HFFc6 (cell line): ENCODE measurements at places on chromosomes 4 and X. TPM values are rescaled to one million over a fixed set of nuclear protein-coding genes. Genes with fewer than 3 reads are reported as not detected.

The NUDT10 gene
- not detected in 3 replicates for total RNA-seq

GRCh38 chrX:14939644-14940043 lies 66.4 kb downstream of the MOSPD2 start:
- DNase-seq, result no peak

GRCh38 chrX:20670611-20671010 lies 403.9 kb upstream of the RPS6KA3 start:
- no peak for DNase-seq

The ANTXR2 gene
- total RNA-seq, result 137 to 171 TPM (median 149 TPM) in 3 replicates

- no peak for DNase-seq
Measured at GRCh38 chr4:52202931-52203330, 151.8 kb downstream of the SPATA18 start.

The CCDC160 gene
- not detected in 3 replicates for total RNA-seq

DNA sequence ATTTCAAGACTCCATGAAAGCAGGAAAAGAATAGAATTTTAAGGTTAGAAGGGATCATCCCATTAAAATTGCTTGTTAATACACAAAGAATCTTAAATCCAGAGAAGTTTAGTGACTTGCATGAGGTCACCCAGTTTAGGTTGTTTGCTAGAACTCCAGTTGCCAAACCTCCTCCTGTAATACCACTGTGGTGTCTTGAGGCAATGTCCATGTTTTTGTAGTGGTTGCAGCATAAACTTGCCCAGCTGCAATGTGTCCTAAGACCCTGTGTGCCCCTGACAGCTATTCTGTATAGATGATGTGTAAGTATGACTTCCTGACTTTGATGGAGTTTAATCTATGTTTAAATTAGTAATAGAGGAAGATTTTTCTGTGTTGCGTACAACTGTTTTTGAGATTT lies 6.3 kb downstream of the SFRP2 start:
- DNase-seq, result no peak

The VMA21 gene
- total RNA-seq, result 41.5 to 49.5 TPM (median 46.5 TPM) in 3 replicates

DNA sequence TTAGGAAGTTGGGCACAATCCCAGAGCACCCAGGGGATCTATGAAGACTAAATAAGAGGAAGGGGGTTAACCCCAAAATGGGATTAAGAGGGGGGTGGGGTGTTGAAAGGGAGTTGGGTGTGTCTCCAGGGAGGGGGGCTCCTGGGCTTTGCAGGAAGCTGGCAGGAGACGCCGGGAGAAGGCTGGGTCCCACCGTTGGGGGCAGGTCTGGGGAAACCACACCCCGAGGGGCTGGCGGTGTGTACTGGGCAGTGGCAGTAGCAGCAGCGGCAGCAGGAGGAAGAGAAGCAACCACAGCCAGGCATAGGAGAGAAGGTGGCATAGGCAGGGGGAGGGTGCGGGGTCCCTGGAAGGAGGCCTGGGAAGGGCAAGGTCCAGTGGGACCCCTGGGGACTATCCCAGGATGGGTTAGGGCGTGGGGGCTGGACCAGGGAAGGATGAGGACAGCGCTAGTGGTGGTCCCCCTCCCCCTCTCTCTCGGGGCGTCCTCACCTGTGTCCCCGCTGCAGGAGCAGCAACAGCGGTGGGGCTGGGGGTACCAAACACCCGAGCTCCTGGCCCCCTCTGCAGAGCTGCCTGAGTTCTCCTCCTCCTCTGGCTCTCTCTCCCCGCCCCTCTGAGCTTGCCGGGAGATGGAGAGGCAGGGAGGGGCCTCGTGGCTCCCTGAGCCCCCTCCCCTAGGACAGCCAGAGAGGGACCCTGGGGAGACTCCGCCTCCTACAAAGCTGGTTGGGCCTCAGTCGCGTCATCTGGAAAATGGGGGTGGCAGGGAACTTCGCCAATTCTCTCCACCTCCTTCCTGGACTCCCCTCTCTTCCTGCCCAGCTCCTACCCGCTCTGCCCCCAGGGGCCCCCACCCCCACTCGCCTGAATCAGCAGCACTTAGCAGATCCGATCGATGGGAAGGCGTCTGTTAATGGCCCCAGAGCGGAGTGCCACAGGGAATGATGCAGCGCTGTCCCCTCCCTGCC lies at the start of gene KCND1:
Gene KCND1 (minus strand): TSS at position 596 of the 971 bp plus-strand sequence. CDS start 1,573 bp downstream, outside the sequence.
- peak; percentile 37 for DNase-seq

GRCh38 chrX:153245288-153245731 lies 66.2 kb downstream of the MAGEA1 start:
- DNase-seq, result no peak

- DNase-seq, result no peak
Measured at GRCh38 chr4:61200916-61201526, 895 bp downstream of the ADGRL3 start.

DNA sequence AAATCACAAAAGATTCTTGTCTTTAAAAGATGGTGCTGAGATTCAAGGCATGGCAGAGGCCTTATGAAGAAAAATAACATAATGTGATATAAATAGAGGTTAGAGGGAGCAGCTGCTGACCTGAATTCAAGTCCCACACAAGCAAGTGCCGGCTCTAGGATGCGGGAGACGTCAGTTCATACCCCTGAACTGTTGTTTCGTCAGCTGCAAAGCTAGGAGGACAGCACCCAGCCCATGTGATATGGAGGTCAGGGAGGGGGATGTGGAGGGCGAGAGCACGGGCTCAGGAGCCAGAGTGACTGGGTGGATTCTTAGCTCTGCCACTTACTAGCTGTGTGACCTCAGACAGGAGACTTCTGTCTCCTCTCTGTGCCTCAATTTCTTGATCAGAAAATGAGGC lies 77.9 kb downstream of the JAKMIP1 start:
- DNase-seq, result no peak

The TMEM31 gene
- total RNA-seq, result not detected in 3 replicates

GRCh38 chrX:130878350-130879341 lies 24.4 kb downstream of the ENOX2 start:
- DNase-seq, result peak; percentile 87

DNA sequence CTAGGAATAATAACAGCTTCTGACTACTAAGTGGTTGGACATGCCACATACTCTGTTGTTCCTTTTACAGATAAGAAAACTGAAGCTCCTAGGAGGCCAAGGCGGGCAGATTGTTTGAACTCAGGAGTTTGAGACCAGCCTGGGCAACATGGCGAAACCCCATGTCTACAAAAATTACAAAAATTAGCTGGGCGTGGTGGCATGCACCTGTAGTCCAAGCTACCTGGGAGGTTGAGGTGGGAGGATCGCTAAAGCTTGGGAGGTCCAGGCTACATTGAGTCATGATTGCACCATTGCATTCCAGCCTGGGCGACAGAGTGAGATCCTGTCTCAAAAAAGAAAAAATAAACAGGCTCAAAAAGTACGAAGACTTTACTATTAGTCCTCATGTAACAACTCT lies 30.6 kb upstream of the PHF8 start:
- no peak for DNase-seq

DNA sequence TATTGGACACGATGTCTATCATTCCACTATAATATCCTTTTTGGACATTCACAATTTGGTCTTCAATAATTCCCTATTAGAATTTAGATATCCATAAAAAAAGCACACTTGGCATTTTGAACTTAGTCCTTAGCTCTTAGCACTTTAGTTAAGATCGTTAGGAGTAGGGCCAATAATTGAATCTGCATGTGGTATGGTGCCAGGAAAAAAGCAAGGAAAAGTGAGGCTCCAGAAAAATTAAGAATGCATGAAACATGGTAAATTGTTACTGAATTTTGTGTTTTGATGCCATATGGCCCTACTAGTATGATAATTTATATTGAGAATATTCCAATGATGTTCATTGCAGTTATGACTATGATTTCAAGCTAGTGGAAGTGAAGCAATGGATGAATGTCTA lies 53.6 kb upstream of the TEX13A start:
- DNase-seq, result no peak

- DNase-seq, result no peak
Measured at GRCh38 chr4:18981234-18981615, 959.7 kb upstream of the LCORL start.

The HELT gene
- total RNA-seq, result not detected in 3 replicates

GRCh38 chr4:168604496-168605373 lies 107.9 kb downstream of the PALLD start:
- peak; percentile 73 for DNase-seq

DNA sequence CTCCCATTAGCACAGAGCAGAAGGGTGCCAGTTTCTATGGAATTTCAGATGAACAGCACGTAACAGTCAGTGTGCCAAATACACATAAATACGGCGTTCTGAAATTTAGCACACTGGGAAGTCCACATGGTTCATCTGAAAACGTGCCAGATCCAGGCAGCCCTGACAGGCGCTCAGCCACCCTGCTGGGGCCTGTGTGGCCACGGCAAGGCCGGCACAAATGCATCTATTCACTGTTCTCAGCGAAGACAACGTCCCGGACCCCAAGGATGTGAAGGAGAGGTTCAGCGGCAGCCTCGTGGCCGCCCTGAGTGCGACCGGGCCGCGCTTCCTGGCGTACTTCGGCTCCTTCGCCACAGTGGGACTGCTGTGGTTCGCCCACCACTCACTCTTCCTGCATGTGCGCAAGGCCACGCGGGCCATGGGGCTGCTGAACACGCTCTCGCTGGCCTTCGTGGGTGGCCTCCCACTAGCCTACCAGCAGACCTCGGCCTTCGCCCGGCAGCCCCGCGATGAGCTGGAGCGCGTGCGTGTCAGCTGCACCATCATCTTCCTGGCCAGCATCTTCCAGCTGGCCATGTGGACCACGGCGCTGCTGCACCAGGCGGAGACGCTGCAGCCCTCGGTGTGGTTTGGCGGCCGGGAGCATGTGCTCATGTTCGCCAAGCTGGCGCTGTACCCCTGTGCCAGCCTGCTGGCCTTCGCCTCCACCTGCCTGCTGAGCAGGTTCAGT lies 15.6 kb downstream of the DGKQ start:
- DNase-seq, result no peak
